ENCODE measurements at places on chromosomes 4 and X.

GRCh38 chr4:97411356-97411755 is 731.9 kb downstream of the STPG2 start:
- no peak for DNase-seq

GRCh38 chr4:15794426-15794825 is 16.3 kb downstream of the CD38 start:
- DNase-seq, result no peak

DNA sequence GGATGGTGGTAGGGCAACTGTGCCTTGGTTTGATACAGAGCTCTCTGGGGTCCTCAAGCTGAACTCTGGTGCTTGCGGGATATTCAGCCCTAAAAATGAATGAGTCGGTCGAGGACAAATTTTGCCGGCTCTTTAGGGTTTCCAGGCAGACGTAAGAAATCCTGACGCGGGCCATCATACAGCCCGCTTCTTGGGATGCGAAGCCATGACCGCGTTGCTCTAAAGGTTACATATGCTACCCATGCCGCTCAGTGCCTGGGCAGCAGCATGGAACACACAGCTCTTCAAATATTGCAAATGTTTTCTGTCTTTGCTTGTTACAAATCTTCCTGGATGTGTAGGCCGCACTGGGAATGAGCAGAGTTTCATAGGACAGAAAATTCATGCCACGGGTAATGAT is 55.6 kb downstream of the NBDY start:
- DNase-seq, result no peak

DNA sequence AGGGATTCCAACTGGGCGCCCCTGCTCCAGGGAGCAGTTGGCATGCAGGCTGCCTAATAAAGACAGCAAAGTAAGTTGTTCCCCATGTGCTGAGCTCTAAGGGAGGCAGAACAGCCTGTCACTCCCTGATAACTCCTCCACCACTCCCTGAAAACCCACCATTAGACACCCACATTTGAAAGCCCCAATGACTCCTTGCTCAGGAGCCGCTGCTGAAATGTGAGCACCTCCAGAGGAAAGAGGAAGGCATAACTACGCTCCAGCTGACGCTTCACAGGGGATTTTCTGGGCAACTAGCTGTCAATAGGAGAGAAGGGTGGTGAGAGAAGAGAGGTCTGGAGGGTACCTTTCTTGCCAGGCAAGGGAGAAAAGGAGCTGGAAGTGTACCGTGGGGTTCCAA is 62.5 kb downstream of the NPY1R start:
- no peak for DNase-seq

- DNase-seq, result peak; percentile 30
These were observed at the start of gene UNC5C for GRCh38 chr4:95548738-95549245. Gene UNC5C, minus strand, starts transcription at chr4:95548973.

DNA sequence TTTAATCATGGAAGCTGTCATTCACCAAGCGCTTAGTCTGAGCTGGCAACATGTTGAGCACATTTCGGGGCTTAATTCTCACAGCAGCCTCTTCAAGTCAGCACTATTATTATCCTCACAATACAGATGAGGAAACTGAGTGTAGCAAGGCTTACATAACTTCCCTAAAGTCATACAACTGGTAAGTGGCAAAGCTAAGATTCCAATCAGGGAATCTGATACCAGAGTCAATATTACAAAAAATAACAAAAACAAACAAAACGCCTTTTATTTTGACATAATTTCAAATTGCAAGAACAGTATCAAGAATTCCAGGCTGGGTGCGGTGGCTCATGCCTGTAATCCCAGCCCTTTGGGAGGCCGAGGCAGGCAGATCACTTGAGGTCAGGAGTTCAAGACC is 120.4 kb upstream of the DUSP21 start:
- DNase-seq, result no peak

DNA sequence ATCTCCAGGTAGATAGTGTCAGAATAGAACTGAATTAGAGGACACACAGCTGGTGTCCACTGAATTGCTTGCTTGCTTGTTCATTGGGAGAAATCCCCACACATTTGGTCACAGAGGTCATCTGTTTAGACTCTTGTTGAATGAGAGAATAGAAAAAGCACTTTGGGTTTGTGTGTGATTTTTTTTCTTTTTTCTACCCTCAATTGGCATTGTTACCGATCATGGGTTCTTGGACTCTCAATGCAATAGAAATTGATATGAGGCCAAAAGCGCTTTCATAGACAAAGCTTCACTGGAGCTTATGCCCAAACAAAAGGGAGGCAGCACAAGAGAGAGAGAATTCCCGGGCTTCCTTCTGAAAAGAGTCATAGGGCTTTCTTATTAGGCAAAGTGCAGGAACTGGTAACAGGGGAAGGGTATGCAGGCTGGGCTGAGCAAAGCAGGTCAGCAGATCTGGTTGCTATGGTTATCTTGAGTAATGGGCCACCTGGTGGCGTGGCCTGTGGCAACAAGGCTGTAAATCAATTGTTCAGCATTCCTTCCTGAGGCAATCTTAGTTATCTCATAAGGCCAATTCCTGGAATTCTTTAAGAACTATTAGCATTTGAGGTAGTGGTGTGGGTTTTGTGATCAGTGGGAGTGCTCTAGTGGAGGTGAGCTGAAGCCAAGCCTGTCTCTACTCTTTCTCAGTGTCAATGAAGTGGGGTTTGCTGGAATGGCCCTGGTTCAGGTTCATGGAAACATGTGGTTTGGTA is 5.3 kb upstream of the GPR82 start:
- peak; percentile 7 for DNase-seq

DNA sequence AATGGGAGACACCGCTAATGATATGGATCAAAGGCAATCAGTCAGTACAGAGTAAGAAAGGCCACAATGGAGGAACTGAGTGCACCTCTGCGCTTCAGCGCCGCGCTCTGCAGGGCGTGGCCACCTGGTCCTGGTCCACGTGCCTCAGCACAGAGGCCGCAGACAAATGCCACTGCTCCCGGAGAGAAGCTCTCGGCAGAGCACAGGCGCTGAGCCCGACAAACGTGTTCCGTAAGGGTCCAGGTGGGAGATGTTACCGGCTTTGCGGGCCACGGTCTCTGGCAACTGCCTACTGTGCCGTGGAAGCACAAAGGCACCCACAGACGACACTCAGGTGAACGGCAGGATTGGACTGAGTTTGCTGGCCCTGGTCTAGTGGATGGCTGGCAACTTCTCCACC is 68.9 kb downstream of the ACOX3 start:
- DNase-seq, result no peak

- DNase-seq, result peak; percentile 93
These were observed 28.2 kb downstream of the ANXA5 start for GRCh38 chr4:121668368-121669162.

GRCh38 chr4:137663251-137664045 is 131.2 kb upstream of the PCDH18 start:
- peak; percentile 43 for DNase-seq

DNA sequence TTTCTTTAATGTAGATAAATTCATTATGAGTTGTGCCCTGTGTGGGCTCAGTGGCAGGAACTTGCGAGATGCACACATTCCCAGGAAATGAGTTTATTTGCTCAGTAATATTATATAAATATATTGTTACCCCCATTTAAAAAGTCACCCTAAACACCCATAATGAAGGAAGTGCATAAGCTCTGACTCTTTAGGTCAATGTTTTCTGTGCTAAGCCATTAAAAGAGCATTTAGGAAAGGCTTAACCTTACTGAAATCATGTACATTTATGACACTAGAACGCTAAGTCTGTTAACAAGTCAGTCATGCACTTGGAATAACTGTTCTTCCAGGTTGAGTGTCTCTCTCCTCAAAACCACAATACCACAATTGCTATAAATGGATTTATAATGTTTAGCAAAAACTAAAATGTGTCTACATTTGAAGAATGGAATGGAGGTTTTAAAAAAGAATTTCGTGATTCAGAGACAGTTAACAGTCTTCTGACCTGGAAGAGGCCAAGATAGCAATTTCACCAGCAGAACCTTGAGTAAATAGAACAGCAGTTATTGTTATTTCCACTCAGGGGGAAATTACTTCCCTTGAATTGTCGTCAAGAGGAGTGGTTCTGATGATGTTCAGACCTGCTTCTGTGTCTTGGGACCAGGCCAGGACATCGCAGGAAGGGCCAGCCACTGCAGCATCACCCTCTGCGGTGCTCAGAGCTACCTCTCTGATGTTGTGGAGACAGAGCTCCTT is 91.1 kb upstream of the VEGFC start:
- peak; percentile 83 for DNase-seq

DNA sequence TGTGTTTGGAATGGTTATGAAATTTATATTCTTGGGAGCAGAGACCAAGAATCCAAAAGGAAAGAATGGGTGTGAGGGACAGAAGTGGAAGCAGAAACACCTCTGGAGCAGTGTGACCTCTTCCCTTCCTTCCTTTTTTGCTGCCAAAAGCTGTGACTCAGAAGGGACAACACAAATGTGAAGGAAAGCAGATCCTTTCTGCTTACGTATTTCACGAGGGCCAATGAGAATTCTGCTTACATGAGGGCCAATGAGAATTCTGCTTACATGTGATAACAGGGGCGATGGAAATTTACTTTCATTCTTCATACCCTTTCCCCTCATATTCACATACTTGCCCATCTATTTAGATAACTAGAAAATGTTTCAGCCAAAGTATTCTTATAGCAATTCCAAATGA is 404.6 kb downstream of the PRDM5 start:
- DNase-seq, result peak; percentile 79

- no peak for DNase-seq
These were observed 37.7 kb downstream of the ANTXR2 start for GRCh38 chr4:80035336-80035735.

DNA sequence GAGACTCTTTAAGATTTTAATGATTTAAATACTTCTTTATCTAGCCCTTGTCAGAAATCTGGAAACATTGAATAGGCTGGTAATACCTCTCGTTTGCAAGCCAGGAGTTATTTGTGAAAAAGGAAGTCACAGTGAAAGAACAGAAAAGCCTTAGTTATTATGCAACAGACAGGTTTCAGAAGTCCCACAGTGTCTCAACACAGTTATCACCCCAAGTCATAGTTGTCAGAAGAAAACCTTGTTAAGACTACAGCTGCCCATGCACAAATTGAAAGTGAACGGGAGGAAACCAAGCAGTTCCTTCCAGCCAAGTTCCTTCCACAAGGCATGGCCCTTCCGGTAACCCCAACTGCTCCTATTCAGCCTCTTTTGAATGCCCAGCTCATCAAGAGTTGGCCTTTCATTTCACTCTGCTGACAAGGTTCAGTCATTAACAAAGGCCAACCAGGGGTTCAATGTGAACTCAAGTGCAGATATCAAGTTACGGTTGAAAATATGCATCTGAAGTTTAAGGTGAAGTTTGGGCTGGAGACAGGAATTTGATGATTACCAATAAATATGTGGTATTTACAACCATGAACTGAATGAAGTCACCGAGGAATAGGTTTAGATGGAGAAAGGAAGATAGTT is 15.6 kb downstream of the ALPK1 start:
- peak; percentile 10 for DNase-seq

- DNase-seq, result no peak
These were observed 35.1 kb downstream of the SYTL4 start for GRCh38 chrX:100696699-100697351.

DNA sequence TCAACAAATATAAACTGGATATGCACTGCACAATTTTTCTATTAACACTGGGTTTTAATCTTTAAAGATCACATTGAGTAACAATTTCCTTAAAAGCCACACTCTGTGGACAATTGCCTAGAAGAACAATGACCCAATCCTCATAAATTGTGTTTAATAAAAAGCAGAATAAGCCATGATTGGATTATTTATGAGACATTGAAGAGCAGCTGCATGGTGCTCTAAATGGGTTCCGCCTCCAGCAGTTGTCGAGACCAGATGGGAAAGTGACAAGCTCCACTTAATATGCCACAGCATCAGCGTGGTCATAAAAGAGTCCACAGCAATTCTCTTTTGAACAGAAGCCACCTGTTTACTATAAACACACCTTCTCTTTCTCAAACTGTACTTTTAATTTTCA is 635.2 kb upstream of the FRG1 start:
- no peak for DNase-seq

GRCh38 chr4:153634738-153635353 is 49.2 kb upstream of the TLR2 start:
- peak; percentile 26 for DNase-seq

- DNase-seq, result no peak
These were observed 717.6 kb upstream of the HS3ST1 start for GRCh38 chr4:12146339-12146738.

DNA sequence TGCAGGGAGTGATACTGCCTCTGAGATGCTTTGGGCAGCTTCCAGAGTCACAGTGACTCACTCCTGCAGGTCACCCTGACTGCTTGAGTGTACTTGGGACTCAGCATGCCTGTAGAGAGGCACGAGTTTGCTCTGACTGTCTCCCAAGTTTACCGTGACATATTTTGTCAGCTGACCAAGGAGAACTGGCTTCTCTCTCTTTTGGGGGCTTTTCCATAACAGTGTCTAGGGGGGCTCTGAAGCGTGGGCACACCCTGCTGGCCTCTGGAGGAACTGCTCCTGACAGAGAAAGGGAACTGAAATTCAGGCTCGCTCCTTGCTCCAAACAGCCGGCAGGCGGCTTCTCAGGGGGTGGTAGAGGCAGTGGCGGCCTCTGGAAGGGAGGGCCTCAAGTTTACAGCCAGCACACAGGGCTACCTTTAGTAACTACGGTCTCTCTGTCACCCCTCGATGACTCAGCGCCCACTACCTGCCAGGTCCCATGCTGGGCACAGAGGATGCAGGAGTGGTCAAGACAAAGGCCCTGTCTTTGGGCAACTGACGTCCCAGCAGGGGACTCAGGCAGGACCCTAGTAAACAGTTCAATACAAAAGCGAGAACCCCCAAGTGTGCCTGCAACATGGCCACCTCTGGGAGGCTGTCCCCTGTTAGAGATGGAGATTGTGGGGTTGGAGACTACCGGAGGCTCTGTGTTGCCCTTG is 17.8 kb downstream of the ZNF185 start:
- DNase-seq, result peak; percentile 35

DNA sequence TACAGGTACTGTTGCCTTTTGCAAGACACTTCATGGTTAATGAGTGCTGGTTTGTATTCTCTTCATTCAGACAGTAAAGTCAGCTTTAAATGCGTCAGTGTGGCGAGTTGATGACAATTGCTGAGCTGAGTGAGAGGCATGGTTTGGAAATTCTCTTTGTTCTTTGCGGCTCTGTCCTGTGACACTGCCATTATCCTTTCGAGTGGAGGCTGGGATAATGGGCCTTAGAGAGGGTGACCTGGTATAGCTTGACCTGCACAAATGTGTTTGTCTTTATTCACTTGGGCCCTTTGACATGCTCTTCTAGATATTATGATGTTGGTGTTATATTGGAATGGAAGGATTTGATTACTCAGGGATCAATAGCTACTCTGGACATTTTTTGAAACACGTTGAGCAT is 208.5 kb upstream of the FAT1 start:
- no peak for DNase-seq

- DNase-seq, result no peak
These were observed 520.1 kb upstream of the FRG1 start for GRCh38 chr4:189420572-189420971.

DNA sequence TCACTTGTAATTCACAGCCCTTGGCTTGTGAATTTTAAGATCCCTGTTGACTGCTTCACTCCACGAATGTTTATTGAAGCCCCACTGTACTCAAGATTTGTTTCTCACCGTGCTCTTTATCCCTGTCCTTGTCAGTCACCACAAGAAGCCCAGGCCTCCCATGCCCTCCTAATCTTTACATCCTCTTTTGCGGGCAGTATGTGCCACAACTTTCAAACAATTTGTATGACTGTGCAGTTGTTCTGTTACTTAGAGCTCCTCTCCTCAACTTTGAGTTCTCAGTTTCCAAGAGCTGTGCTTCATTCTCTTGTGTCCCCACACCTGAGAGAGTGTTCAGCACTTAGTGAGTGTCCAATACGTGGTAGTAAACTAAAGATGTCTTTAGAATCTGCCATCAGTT is 467.7 kb downstream of the NKX6-1 start:
- no peak for DNase-seq

- no peak for DNase-seq
These were observed 14.1 kb downstream of the PSAPL1 start for GRCh38 chr4:7420661-7421040.

- DNase-seq, result no peak
These were observed 68.8 kb downstream of the ARFIP1 start for GRCh38 chr4:152848508-152848907.

Measured in iris pigment epithelial cell (primary cell).